Stimulated activated CD4-positive, alpha-beta T cell treated with anti-CD3 and anti-CD28 coated beads, Interleukin-1b, Interleukin-23, amount 100 ng/mL, for 1 hour (primary cell): ENCODE measurements at places on chromosomes 2 and 18.

DNA sequence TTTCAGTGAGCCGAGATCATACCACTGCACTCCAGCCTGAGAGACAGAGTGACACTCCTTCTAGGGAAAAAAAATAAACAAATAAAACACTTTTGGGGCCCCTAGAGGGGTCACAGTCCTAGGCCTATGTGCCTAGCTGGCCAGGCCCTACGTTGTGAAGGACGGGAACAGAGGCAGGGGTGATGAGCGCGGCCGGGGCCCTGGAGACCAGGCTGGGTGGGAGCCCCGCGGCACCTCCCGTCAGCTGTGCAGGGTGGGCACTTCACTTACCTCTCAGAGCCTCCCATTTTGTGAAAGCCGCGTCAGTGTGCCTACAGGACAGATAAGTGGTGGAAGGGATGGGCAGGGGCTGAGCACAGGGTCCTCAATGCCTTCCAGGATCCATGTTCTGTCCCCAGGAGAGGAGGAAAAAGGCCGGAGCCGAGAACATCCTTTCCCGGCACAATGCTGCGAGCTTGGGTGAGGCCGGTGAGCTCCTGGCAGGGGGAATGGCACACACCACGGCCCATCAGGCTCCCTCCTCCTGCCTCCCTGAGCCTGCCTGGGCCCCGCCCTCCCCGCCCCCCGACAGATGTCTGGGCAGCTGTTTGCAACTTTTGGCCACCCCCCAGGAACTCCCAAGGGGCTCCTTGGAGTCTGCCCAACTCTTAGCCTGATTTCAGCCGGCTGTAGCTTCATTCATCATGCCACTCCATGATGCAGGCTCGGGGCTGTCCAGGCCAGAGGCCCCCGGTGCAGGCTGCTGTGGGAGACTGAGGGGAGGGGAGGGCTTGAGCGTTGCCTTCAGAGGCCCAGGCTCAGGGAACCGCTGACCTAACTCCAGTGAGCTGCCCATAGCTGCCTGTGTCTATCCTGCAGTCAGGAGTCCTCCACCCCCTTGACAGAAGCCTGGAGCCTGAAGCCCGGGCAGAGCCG lies 196.5 kb downstream of the TFCP2L1 start:
- no peak for DNase-seq

DNA sequence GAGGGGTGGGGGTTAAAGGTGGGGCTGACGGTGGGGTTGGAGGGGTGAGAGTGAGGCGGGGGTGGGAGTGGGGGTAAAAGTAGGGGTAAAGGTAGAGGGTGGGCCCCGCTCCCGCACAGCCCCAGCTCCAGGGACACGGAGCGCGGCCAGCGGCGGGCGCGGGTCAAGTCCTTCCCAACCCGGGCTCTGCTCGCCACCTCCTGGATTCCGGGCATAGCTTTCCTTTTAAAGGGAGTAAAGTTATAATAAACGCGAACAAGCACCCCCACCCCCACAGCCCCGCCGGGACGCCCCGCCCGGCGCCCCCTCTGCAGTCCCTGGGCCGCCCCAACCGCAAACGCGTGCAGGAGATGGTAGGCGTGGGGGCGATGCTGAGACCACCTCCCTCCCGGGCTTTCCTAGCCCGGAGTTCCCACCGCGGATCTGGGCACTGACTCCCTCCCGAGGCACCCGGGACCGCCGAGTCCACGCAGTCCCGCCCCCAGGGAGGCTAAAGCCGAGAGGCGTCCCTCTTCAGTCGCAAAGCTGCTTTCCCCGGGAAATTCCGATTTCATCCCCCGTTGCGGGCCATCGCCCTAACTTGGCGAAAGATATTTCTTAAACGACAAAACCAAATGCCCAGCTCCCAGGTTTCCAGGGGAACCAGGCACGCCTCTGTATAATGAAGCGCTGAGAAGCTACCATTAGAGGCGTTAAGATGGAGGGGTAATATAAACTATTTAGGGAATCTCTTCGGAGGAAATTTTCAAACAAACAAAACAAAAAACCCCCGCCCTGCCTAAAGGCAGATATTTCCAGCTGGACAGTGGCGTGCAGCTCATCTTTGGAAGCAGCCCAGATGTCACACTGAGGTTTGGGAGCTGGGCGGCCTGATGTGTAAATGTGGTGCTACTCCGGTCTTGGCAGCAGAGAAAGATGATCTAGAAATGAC lies at the start of gene LIMS2:
LIMS2 (minus strand) TSS at position 200 of the 931 bp plus-strand sequence. CDS start 506 bp downstream, outside the sequence.
- DNase-seq: no peak

- DNase-seq: no peak
Measured at GRCh38 chr2:167890739-167891138, 356.7 kb downstream of the STK39 start.

DNA sequence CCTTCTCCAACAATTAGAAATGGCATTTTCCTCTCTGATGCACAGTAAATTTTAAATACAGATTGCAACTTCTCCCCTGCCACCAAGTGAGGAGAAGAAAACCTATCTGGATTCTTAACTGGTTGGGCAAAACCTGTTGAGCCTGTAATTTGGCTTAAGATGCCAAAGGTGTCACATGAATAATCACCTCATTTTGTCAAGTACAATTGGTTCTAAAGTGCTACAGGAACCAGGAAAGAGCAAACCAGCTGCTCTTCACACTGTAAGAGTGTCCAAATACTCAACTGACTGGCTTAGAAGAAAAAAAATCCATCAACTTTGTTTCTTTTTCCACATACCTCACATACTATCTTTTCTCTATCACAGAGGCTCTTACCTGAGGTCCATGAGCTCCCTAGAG lies 35.4 kb downstream of the NPC1 start:
- DNase-seq: no peak

DNA sequence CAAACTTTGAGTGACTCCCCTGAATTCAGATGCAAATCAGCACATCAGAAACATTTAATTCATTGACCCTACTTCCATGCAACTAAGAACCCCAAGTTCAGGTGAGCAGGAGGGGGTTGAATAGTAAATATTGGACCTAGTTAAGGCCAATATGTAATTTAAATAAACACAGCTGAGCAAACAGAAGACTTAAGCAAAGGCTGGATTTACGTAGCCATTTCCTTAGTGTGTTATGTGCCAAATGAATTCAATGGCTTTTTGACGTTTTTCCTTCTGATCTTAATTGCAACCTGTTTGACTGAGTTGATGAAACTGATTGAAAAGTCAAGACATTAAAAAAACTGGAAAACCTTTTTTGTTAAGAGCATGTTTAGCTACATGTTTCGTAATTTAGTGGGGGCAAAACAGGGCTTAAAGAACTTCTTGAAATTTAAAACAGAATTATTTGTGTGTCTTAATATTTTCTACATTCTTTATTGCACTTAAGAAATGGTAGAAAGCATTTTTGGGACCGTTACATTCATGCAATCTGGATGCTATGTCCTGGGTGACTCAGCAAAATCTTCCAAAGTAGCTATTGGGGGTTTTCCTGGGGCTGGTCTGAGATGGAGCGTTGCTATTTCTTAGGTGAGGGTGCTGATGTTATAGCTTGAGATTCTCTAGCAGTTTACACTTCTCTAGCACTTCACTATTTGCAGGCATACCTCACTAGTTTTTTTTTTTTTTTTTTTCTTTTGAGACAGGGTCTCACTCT lies 25.5 kb upstream of the KCNE4 start:
- DNase-seq: no peak

GRCh38 chr18:9521770-9522169 lies 46.5 kb downstream of the RALBP1 start:
- DNase-seq: no peak

DNA sequence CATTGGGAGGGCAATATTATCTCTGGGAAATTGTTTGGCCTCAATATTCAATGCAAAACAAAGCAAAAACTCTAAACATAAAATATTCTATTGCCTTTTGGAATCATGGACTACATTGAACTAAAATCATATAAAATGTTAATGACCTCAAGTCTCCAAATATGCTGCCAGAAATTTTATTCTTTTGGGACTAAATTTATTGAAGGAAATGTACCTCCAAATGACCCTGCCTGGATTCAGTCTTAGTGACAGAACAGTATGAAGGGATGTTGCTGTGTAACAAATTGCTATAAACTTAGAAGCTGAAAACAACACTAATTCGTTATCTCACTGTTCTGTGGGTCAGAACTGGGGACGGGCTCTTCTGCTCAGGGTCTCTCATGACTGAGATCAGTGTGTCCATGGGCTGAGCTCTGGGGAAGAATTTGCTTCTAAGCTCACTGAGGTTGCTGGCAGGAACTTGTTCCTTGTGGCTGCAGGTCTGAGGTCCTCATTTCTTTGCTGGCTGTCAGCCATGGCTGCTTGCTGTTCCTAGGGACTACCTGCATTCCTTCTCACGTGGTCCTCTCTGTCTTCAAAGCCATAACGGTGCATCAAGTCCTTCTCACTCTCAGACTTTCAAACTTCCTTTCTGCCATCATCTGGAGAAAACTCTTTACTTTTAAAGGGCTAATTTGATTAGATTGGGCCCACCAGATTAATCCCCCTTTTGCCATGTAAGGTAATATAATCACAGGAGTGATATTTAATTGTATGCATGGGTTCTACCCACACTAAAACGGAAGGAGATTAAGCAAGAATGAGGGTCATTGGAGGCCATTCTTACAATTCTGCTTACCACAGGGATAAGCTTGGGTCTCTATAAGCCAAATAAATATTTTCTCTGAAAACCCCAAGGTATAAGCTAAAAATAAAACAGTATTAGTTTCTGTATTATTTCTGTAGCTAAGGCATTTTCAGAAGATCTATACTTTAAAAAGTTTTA lies 149.0 kb downstream of the ADCYAP1 start:
- DNase-seq: no peak

GRCh38 chr2:116582850-116583249 lies 1231.6 kb upstream of the DDX18 start:
- no peak for DNase-seq

- DNase-seq: no peak
Measured at GRCh38 chr18:79077181-79077580, 8.0 kb downstream of the ATP9B start.
